ENCODE measurements at places on chromosomes 1 and 21.

DNA sequence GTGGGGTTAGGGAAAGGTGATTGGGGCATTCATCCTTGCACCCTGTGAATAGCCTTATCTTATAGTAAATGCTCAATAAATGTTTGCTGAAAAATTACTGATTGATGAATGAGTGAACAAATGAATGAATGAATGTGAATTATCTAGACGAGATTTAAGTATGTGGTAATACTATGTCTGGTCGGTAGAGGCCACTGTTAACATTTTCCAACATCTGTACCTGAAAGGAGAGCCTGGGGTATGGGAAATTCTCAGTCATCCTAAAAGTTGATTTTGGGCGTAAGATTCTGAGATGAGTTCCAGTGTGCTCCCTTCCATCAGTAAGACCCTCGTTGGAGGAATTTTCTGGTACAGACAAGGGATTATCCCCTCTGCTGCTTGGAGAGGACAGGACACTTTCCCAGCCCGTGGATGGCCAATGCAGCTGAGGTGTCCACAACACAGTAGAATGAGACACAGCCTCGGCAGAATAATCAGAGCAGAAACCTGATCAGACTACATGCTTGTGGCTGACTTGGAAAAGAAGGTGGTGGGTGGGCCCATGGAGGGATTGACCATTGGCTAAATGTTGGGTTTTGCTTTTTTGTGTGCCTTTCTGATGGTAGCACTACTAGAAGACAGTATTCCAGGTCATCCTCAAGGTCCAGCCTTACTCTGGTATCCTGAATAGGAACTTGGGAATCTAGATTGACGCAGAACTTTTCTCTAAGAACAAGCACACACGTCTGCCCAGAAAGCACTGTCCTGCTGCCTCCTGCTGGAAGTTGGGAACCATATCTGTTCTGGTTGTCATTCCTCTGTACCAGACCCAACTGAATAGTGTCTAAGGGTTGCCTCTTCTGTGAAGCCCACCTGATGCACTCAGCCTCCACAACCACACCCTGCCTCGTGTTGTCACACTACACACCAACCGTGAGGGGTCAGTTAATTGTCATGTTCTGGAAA is 262.0 kb downstream of the TNR start:
- DNase-seq = no peak

DNA sequence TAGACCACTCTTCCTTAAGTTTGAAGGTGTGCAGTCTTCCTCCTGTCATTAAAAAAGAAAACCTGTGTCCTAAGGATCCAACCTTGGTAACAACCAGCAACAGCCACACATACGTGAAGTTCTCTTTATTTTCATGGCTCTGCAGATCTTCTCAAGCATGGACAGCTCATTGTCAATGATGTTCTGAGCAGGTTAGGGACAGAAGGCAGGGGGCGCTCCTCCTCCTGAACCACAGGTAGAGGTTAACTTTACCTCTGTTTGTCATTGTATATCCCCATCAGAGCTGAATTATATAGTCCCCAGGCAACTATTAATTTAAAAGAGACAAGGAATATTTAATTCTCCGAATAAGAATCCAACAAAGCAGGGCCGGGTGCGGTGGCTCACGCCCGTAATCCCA is 52.5 kb upstream of the CR2 start:
- no peak for DNase-seq

GRCh38 chr1:201288765-201289164 is 5.5 kb downstream of the PKP1 start:
- DNase-seq = no peak

DNA sequence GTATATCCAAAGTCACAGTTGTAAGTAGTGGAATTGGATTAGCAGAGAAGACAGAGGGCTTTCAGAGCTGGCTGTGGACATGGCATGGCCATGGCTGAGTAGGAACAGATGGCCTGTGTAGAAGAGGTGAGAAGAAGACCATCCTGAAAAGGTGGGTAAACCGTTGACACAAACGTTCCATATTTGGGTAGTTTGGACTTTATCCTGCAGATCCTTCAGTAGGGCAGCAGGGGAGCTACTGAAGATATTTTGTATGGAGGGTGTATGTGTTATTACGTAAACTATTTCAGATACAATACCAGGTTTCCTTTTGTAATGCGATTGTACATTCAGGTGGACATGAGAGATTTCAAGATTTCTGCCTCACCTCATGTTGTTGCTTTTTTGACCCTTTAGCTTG is 1.6 kb downstream of the UTP11 start:
- no peak for DNase-seq

GRCh38 chr1:61498342-61498741 is 226.6 kb downstream of the TM2D1 start:
- DNase-seq = no peak

DNA sequence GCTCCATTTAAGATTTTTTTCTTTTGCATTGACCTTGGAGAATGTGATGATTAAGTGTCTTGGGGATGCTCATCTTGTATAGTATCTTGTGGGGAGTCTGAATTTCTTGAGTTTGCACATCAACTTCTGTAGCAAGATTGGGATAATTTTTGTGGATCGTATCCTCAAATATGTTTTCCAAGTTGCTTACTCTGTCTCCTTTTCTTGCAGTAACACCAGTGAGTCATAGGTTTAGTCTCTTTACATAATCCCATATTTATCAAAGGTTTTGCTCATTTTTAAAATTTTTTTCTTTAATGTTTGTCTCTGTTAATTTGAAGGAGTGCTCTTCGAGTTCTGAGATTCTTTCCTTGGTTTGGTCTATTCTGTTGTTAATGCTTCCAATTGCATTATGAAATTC is 41.7 kb upstream of the ANGPTL1 start:
- no peak for DNase-seq

- no peak for DNase-seq
These were observed 692.9 kb downstream of the USP25 start for GRCh38 chr21:16422702-16423101.

DNA sequence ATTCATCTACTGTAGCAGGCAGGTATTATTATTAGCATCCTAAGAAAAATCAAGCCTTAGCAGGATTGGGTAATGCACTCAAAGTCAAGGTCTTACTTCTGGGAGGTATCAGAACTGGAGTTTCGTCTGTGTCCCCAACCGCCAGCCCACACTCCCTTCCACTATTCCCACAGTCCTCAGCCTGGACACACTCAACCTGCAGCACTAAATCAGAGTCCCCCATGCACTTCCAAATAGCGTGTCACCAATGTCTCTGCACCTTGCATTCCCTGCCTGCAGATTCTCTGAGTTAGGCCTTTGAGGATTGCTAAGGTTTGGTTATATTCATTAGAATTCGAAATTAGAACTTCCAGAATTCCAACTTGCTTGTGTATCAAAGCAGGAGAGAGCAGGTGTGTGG is 3.9 kb downstream of the LYPD8 start:
- DNase-seq = no peak
